ENCODE measurements at places on chromosomes 3 and 15. TPM values are rescaled to one million over a fixed set of nuclear protein-coding genes. Genes with fewer than 3 reads are reported as not detected.

- DNase-seq = no peak
Measured at GRCh38 chr15:98842973-98843285, 164.7 kb downstream of the PGPEP1L start.

DNA sequence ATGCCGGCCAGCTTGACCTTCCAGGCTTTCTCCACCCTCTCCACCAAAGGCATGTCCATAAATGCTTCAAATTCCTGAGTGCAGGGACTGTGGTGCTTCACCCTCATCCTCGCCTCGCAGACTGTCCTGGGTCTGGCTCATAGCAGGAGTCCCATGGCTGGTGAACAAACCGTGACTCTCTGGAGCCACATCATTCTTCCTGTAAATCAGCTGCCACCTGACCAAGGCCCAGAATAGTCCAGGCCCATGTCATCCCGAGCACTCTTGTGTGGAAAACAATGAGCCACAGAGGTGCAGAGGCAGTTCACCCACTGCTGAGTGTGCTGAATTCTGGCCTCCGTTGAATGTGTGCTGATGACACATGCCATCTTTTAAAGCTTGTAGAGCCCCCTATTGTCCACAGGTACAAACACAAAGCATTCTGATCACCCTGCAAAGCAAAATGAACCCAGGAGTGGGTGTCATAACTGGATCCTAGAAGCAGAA, 68.6 kb downstream of the ABHD5 start:
- no peak for DNase-seq

DNA sequence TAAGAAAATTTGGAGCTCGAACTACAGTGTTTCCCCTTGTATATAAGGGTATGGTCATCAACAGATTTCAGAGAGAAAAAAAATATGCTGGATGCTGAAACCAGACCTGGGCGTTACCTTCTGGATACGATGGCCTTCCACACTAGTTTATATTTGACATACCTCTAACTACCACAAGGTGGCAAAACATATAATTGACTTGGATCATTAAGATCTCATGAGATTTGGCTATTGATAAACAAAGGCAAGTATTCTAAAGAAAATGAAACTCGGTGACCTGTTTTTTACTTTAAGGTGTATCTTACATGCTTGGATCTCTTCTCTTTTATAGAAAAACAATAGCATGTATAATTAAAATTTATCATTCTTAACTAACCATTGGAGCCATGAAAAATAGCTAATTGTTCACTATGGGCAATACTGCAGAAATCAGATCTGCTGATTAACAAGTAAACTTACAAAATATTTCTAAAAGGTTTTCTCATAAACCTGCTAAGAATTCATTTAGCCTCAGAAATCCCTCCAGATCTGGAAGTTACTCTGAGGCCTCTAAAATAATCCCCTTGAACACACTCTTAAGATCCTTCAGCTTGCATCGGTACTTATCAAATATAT, 300.6 kb upstream of the KCNH8 start:
- no peak for DNase-seq

Gene DPPA2
- total RNA-seq = not detected

Gene SPINK8
- total RNA-seq = not detected

Gene CCDC39
- not detected for total RNA-seq

Gene ERC2
- not detected for total RNA-seq

DNA sequence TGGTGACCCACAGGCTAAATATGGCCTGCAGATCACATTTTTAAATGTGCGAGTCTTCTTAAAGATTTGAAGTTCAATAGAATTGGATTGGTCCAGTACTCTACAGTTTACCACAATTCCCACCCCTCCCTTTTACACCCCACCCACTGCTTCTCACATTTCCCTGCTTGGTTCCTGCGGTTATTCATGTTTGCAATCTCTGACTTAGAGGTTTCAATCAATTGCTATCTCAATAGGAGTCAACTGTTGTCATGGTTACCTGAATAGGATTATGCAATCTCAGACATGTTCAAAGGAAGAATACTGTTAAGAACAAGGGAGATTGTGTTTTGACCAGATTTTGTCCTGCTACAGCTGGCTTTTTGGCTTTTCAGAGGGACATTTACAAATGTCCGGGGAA, 4.9 kb upstream of the C3orf49 start:
- DNase-seq = no peak

DNA sequence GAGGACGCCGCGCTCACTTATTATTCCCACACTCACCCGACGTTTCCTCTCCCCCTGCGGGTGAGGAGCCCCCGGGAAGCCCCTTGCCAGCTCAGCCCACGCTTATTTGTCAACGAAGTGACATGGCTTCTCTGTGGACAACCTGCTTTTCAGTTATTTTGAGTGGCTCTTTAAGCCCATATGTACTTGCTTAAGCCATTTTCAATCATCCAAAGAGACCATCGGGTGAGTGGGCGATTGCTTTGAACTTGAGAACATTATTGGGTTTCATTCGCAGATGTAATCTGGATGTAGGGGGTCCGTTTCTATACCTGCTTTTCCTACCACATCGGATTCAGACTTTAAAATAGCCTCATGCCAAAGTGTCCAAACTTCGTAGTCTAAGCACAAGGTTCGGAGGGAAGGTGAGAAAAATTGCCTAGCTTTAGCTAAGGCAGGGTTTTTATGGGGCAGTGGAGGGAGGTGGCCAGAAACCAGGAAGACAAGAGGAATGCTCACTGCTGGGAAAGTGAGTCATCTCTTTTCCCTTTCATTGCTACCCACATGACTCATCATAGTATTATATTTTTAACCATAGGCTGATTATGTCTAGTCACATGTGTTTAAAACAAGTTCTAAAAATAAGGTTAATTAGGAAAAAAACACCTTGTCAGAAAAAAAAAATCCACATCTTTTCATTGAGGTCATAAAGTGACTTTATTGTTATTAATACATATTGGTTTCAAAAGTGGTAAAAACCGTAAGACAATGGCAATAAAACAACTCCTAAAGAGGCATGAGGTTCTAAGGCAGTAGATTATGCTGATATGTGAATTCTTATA, 773.1 kb upstream of the NR2F2 start:
- DNase-seq = no peak

DNA sequence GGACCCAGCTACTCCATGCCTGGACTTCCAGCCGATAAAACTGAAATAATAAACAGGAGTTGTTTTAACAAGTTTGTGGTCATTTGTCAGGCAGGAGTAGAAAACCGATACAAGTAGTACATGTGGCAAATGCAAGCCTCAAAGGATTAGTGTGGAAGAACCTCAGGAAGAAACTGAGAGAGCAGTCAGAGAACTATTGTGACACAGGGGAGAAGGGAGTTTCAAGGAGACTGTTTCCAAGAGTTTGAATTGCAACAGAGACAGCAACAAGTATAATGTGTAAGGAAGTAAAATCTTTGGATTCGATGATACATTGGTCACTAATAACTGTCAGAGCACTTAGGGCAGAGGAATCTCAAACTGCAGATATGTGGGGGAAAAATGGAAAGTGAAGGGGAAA, 450.6 kb upstream of the ARHGEF26 start:
- no peak for DNase-seq

DNA sequence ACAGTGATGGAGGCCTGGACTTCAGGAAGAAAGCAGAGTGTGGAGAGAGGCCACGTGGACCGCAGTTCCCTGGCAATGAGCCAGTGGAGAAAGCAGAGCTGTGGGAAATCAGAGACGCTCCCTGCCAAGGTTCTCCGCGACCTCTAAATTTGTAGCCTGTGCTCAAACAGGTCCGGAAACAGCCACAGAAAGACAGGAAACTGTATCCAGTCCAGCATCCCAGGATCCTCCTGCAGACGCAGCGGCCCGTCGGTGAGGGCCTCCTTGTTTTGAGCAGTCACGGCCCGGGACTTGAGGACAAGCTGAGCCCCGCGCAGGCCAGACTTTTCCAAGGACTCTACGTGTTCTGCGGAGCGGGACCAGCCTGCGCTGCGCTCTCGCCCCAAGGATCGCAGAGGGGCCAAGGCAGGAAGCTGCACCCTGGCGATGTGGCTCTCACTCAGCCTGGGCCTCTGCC, 22.3 kb downstream of the RPSA start:
- DNase-seq = no peak

GRCh38 chr3:7876741-7877297, 624.8 kb upstream of the LMCD1 start:
- DNase-seq = no peak

Gene SH2D7
- 5.0 TPM for total RNA-seq

All from Peyer's patch (tissue), 4 donors.